AG04449 (cell line): ENCODE measurements at places on chromosomes 7 and 10.

DNA sequence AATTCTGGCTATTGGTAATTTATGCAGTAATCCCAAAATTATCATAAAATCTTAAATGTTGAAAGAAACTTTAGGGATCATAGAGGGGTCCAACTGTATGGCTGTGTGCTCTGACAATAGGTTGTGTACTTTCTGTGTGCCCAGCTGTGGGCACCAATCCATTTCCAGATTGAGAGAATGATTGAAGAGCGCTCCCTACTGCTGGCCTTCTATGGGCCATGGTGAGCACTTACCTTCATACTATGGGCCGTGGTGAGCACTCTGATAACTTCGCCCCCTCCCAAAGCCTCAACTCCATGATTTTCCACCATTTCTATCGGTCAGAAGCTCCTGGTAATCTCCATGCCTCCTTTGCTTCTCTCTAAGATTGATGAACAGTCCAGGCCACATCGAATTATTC is 118.6 kb downstream of the STRA8 start:
- DNase-seq: no peak

GRCh38 chr10:83017076-83017867 is 1122.0 kb upstream of the GHITM start:
- DNase-seq: no peak

DNA sequence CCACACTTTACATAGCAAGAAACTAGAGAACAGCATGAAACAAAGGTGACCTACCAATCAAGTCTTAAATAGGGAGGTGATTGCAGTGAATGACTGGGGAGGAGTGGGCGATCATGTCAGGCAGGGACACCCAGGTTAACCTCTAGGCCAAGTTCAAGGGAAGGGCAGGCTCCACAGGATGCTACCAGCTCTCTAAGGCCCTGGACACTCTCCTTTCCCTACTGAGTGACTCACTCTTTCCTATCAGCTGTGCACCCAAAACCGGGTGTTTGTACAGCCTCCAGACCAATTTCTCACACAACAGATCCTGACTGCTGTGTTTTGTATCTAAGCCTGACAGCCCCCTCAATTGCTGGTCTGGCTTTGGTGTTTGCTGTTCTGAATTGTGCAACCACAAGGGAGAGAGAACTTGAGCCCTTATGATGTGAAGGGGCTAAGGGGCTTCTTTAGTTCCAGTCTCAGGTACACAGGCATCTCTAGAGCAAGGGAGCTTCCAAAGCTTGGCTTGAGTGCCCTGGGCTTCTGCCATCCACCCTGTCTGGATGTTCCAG is 107.8 kb downstream of the TBXAS1 start:
- DNase-seq: peak; percentile 26

GRCh38 chr10:124308811-124309210 is 109.9 kb downstream of the OAT start:
- no peak for DNase-seq
